ENCODE measurements at places on chromosomes 13 and 19. TPM values are rescaled to one million over a fixed set of nuclear protein-coding genes. Genes with fewer than 3 reads are reported as not detected.
A peak's percentile ranks its signal among the peaks of the same experiment; 100 is the strongest.

GRCh38 chr13:32384702-32385101 lies 43.2 kb downstream of the N4BP2L1 start:
- no peak for DNase-seq
- no peaks in the 10 kb centered on the region for H3K36me3 ChIP-seq
- no peak overlapping the region for H3K4me3 ChIP-seq
- H3K27me3 ChIP-seq, result no peaks in the 10 kb centered on the region
- no peaks in the 10 kb centered on the region for H3K4me1 ChIP-seq

DNA sequence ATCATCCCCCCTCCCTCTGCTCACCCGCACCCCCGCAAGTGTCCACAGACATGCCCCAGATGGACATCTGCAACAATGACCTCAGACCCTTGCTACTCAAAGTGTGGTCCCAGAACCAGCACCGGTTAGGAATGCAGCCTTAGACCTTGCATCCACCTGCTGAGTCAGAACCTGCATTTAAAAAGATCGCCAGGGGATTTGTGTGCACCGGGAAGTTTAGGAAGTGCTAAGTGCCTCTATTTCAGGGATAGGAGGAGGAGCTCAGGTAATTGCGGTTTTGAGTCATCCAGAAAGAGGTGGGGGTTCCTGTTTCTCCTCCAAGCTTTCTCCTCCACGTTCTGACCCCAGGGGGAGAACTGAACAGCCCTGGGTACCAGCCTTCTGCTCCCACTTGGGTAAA lies 46.2 kb downstream of the CACNA1A start:
- H3K27me3 ChIP-seq, result no peaks in the 10 kb centered on the region
- H3K36me3 ChIP-seq, result no peaks in the 10 kb centered on the region
- H3K4me1 ChIP-seq, result no peaks in the 10 kb centered on the region
- no peak overlapping the region for H3K27ac ChIP-seq
- DNase-seq, result no peak

DNA sequence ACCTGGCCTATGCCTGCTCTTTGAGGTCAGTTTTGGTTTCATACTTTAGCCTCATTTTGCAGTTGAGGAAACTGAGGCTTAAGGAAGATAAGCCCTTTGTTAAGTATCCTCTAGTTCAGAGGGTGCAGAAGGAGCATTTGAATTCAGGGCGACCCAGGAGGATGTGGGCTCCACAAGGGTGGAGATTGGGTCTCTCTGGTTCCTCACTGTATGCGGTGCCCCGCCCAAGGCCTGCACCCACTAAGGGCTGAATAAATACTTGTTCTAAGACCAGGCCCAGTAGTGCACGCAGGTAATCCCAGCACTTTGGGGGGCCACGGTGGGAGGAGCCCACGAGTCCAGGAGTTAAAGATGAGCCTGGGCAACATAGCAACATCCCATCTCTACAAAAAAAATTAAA lies 768 bp upstream of the SLC44A2 start:
- peak overlapping the region; percentile 39 for H3K27ac ChIP-seq
- peaks cover 63% of the 10 kb centered on the region for H3K36me3 ChIP-seq
- no peaks in the 10 kb centered on the region for H3K27me3 ChIP-seq
- no peak for DNase-seq
- H3K4me3 ChIP-seq, result no peak overlapping the region

GRCh38 chr19:39297931-39298634 lies 1.9 kb downstream of the IFNL1 start:
- no peaks in the 10 kb centered on the region for H3K27me3 ChIP-seq
- H3K4me3 ChIP-seq, result no peak overlapping the region
- no peak for DNase-seq
- H3K27ac ChIP-seq, result no peak overlapping the region
- no peaks in the 10 kb centered on the region for H3K4me1 ChIP-seq

Gene CAMSAP3
- 1.9 TPM for total RNA-seq

Gene PLIN4
- total RNA-seq, result 0.07 TPM

Data from B cell (primary cell).